ENCODE measurements at places on chromosomes 5 and 9.

DNA sequence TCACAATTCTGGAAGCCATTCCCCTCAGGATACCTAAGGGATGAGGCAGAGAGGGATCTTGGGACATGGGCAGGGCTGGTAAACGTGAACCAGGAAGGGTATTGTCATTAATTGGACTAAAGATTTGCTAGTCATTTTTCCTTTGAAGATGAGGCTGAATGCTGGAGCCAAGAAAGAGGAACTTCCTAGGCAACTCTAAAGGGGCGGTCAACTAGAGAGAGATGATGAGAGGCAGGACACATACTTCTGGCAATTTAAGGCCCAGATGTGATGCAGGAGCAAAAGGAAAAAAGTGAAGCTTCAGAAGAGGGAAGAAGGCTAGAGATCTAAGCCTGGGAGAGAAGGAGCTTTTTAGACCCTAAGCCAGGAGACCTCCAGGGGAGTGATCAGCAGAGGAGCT lies 5.6 kb downstream of the GBA2 start:
- DNase-seq = no peak

GRCh38 chr5:20605732-20606525 lies 617.9 kb upstream of the CDH18 start:
- no peak for DNase-seq

- DNase-seq = no peak
Measured at GRCh38 chr9:69809304-69809863, 11.2 kb upstream of the CFAP95 start.

DNA sequence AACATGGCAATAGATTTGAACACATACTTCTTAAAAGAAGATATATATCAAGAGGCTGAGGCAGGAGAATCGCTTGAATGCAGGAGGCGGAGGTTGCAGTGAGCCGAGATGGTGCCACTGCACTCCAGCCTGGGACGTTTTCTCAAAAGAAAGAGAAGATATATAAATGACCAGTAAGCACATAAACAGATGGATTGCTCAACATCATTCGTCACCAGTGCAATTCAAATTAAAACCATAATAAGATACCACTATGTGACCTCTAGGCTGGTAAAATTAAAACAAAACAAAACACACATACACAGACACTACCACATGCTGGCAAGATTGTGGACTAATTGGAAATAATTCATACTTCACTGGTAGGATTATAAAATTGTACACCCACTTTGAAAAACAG lies 5.3 kb upstream of the TXN start:
- DNase-seq = no peak

GRCh38 chr9:108035487-108035886 lies 545.9 kb upstream of the KLF4 start:
- no peak for DNase-seq

DNA sequence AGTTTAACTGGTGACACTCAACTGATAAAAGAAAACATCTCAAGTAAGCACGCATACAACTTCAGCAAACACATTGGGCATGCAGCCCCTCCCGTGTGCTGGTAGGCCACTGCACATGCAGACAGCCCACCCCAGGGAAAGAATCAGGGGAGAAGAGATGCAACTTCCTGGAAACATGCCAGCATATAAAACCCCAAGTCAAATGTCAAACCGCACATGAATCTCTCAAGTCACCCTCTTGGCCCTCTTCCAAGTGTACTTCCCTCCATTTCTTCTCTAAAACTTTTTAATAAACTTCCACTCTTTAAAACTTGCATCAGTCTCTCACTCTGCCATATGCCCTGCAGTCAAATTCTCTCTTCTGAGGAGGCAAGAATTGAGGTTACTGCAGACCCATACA lies 732.7 kb downstream of the SEMA5A start:
- no peak for DNase-seq

- no peak for DNase-seq
Measured at GRCh38 chr5:133245191-133246052, 193.6 kb downstream of the HSPA4 start.

- DNase-seq = peak; percentile 85
Measured at GRCh38 chr5:172454358-172455086, at the start of gene SH3PXD2B. SH3PXD2B (minus strand) TSS chr5:172454525; CDS start chr5:172454352, 173 bp downstream.

- no peak for DNase-seq
Measured at GRCh38 chr5:107853696-107854095, 183.0 kb upstream of the EFNA5 start.

DNA sequence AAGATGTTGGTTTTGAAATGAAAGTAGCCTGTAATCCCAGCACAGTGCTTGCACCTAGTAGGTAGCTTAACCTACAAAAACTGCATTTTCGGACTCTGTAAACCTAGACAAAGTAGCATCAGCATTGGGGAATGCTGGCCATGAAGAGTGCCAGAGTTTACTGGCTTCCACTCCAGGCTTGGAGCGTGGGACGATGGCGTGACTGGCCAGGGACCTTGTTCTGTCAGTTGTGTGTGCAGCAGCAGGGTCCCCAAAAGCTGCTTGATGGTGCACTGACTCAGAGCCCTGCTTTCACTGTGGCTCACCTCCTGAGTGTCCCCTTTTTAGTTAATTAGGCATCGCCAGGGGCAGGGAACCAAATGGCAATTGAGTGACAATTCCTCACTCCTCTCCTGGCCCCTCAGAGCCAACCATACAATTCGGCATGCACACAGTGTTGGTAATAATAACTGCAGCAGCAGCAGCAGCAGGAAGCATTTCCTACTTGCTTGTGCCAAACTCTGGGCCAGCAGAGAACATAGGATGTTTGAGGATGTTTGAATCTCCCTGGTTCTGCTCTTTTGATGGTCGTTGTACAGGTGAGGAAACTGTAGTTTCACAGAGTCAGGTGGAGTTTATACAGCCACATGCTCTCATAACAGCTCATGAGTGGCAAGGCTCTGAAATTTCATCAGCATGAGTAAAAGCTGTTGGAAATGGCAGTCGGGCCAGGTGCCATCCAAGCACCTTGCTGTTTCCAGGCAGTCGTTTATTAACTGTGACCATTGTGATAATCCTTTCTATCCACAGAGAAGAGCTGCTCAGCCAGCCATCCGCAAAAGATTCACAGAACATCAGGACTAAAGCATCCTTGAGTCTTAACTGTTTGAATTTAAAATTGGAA lies 4.2 kb downstream of the UBE2QL1 start:
- no peak for DNase-seq

GRCh38 chr5:82417776-82418607 lies 139.8 kb upstream of the RPS23 start:
- DNase-seq = no peak

- DNase-seq = no peak
Measured at GRCh38 chr5:39578887-39579497, 154.2 kb upstream of the DAB2 start.

GRCh38 chr5:170552621-170553115 lies 48.8 kb downstream of the KCNIP1 start:
- peak; percentile 91 for DNase-seq

DNA sequence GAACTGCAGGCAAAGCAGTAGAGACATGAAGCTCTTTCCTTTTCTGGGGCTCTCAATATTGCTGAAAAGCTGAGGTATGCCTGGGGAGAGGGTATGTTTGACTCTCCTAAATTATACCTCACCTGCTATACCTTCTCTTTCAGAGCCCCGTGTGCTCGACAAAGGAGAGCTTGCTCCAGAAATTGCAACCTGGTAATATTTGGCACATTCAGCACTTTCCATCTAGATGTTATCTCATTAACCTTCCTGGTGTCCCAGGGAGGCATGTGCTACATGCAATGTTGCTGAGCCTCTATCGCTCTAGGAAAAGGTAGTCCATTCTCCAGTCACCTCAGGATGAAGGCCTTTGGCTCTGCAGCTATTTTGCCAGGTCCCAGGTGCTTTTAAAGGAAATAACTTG lies 78.5 kb upstream of the ZSWIM6 start:
- no peak for DNase-seq

Data from left hindlimb (tissue), 1 donor.